Esophagus squamous epithelium (tissue), 5 donors: ENCODE measurements at places on chromosomes 7 and 10.

- H3K27me3 ChIP-seq: no peaks in the 10 kb centered on the region
- no peak overlapping the region for H3K27ac ChIP-seq
- no peaks in the 10 kb centered on the region for H3K4me1 ChIP-seq
Measured at GRCh38 chr7:79615871-79616640, 162.6 kb upstream of the MAGI2 start.

GRCh38 chr10:124240839-124241291 is 147.5 kb upstream of the CHST15 start:
- no peak for DNase-seq
- no peaks in the 10 kb centered on the region for H3K4me1 ChIP-seq
- H3K36me3 ChIP-seq: no peaks in the 10 kb centered on the region
- no peak overlapping the region for H3K27ac ChIP-seq
- H3K4me3 ChIP-seq: no peak overlapping the region
- no peaks in the 10 kb centered on the region for H3K27me3 ChIP-seq

- no peak overlapping the region for H3K27ac ChIP-seq
- H3K27me3 ChIP-seq: no peaks in the 10 kb centered on the region
- H3K4me3 ChIP-seq: no peak overlapping the region
- peaks cover 5% of the 10 kb centered on the region for H3K4me1 ChIP-seq
- no peaks in the 10 kb centered on the region for H3K36me3 ChIP-seq
Measured at GRCh38 chr10:43209651-43210141, 57.2 kb downstream of the RASGEF1A start.

GRCh38 chr10:105188737-105189462 is 547.8 kb downstream of the SORCS3 start:
- H3K27ac ChIP-seq: no peak overlapping the region
- no peaks in the 10 kb centered on the region for H3K36me3 ChIP-seq
- no peaks in the 10 kb centered on the region for H3K27me3 ChIP-seq

DNA sequence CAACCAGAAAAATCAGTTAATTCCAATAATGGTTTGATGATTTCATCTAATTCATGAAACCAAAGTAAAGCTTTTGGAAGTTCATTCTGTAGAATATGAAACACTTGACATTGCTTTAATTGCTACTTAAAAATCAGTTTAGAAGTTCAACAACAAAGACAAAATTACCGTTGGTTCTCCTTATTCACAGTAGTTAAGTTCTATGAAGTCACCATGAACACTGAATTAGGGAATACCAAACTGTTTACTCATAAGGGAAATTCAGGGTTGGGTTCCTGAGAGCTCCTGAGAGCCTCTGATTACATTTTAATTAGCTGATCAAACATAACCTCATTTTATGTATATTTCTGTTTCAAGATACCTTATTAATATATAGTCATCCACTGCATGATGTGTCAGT is 46.2 kb downstream of the ZNF438 start:
- H3K36me3 ChIP-seq: no peaks in the 10 kb centered on the region
- no peak for DNase-seq
- H3K4me3 ChIP-seq: no peak overlapping the region
- H3K4me1 ChIP-seq: peaks cover 6% of the 10 kb centered on the region
- no peak overlapping the region for H3K27ac ChIP-seq
